Stimulated activated CD4-positive, alpha-beta T cell treated with anti-CD3 and anti-CD28 coated beads, Interleukin-1b, Interleukin-23, amount 100 ng/mL, for 24 hours (primary cell): ENCODE measurements at places on chromosomes 7 and 10.

DNA sequence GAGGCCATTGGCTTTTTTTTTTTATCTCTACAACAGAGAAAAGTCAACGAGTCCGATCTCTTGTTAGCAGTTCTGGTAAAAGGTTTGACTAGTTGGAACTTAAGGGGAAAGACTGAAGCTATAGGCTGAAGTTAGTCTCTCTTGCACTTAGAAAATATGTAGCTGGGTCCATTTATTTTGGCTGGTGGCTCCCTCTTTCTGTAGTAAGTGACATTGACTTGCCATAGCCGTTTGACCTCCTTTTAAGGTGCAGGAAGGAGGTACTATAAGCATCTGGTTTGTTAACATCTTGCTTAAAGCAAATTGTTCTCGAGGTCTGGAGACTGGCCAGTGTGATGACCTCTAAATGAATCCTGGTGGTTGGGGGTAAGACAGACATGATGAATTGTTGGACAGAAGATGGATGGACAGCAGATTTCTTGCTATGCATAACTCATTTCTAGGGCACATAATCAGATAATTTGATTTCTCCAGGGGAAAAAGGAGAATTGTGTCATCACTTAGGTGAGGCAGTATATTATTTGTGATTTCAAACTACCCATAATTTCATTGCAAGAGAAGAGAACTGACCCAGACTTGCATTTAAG is 356.3 kb upstream of the GALNT17 start:
- DNase-seq, result no peak

- no peak for DNase-seq
These were observed 8.8 kb downstream of the MAFK start for GRCh38 chr7:1539181-1539881.

- no peak for DNase-seq
These were observed 542.6 kb upstream of the LRRN3 start for GRCh38 chr7:110548372-110548771.

DNA sequence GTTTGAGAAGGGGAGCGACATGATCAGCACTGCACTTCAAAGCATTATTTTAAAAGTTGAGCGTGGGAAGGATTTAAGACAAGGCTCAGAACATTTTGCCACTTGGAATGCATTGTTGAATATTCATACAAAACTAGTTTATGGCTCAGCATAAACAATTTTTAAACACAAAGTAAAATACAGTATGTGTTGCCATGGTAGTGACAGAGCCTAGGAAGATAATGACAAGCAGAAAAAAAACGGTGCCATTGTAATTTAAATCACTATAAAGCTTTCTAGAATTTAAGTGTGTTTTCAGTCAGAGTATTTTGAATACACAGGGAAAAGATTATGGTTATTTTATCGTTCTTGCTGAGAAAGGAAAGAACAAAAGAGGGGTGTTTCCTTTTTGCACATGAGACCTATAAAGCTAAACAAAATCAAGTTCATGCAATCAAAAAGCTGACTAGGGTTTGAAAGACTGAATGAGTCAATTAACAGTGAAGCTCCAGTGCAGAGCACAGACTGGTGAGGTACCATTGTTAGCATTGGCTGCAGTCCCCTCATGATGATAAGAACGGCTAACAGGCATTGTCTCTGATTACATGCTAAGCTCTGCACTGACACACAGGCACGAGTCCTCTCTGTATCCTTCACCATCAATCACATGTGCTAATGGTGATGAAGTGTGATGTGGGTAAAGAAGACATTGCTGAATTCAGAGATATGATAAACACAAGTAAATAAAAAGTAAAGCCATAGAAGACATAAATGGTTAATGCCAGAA is 181.9 kb upstream of the VSTM2A start:
- no peak for DNase-seq

GRCh38 chr7:91683823-91684222 is 196.7 kb downstream of the MTERF1 start:
- DNase-seq, result no peak

DNA sequence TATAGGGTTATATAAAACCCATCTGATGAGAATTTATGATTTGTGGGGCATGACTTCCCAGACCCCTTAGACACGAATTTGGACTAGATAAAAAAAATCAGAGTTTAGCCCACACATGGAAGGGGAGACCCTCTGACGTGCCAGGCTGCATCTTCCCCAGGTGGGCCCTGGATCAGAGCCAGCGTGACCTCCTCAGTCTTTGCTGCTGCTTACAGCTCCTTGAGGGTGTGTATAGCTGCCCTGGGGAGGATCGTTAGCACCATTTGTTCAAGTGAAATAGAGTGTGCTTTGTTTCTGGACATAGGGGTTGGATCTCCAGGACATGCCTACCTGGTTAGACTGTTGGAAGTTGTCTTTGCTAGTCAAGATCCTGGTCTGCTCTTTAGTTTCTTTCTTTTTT is 54.2 kb downstream of the DOCK1 start:
- DNase-seq, result no peak

GRCh38 chr7:81482600-81483186 is 287.2 kb downstream of the HGF start:
- DNase-seq, result no peak

GRCh38 chr7:42348631-42349030 is 111.6 kb upstream of the GLI3 start:
- DNase-seq, result no peak
